ENCODE measurements at places on chromosomes 13 and 19.
A peak's percentile ranks its signal among the peaks of the same experiment; 100 is the strongest.

- no peak for DNase-seq
Measured at GRCh38 chr19:35911790-35912189, 3.7 kb upstream of the TYROBP start.

DNA sequence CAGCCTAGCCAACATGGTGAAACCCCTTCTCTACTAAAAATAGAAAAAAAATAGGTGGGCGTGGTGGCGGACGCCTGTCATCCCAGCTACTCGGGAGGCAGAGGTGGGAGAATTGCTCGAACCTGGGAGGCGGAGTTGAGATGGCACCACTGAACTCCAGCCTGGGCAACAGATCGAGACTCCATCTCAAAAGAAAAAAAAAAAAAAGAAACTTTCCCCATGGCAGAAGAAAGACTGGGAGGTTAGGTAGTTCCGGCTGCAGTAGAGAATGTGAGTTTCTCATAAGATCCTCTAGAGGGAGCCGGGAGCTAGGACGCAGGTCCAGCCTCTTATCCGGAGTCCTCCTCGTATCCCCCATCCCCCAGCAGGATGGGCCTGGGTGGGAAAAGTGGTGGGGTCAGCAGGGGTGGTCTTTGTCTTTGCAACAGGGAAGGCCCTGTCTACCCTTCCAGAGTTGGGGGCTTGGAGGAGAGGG is 13.2 kb upstream of the CREB3L3 start:
- DNase-seq, result no peak

GRCh38 chr19:13917888-13918406 is 11.9 kb downstream of the CC2D1A start:
- no peak for DNase-seq

DNA sequence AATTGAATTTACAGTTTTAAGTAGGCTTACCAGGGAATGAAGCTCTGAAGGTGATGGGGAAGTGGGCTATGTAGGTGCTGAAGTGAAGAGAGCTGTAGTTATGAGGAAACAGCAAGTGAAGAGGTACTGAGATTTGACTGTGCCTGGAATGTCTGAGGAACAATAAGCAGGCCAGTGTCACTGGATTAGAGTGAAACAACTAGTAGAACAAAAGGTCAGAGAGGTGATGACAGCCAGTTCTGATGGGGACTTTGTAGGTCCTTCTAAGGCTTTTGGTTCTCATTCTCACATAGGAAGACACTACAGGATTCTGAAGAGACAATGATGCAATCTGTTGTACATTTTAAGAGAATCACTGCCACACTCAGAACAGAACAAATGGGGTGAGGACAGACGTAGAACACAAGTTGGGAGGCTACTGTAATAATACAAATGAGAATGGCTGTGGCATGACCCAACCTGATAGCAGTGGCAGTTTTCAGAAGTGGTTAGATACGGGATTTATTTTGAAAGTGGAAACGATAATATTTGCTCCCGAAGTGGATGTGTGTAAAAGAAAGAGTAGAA is 130.8 kb downstream of the MYCBP2 start:
- no peak for DNase-seq

DNA sequence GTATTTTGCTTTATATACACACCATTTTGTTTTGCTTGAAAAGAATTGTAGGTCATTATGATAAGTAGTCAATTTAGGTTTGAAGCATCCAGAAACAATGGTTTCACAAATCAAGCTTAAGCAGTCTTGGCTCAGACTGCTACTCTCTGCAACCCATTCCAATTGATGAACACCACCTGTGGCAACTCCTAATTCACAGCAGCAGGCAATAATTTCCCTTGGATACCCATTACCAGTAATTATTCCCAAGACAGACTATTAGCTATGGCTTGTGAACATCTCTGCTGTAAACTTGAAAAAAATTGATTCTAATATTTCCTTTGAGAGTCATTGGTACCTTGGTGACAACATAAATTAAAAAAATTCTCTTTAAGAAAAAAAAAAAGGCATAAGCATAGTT is 299.3 kb upstream of the SLITRK6 start:
- no peak for DNase-seq

GRCh38 chr13:44435142-44435918 is 61.7 kb downstream of the SERP2 start:
- peak; percentile 94 for DNase-seq

DNA sequence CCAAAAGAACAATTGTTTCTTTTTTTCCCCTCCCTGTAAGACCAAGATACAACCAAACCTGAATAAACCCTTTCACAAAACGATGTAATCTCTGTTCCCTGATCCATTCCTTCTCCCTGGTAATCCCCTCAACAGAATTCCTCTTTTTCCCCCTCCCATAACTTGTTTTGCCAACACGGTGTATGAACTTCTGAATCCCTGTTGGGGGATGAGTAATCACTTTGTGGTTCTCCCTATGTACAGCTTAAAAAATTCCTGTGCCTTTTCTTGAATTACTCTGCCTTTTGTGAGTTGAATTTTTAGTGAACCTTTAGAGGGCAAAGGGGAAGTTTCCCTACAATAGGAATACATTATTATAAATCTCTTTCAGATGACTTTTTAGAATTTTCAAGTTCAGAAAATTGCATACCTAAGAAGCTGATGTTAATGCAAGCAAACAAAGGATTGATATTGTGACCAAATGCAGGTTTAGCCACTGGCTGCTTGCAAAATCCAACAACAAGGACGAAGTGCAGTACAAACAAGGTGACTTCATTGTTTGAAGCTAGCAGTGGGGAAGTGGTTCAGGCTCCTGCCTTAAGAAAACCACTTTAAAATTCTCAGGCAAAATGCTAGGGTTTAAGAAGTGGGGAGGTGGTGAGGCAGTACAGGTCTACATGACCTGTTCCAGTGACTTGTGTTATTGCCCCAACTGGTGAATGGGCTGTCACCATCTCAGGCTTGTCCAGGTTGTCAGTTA is 15.0 kb upstream of the EPSTI1 start:
- no peak for DNase-seq

- DNase-seq, result no peak
Measured at GRCh38 chr13:46596466-46596865, 43.5 kb downstream of the LRCH1 start.

GRCh38 chr13:20064128-20064527 is 96.7 kb downstream of the GJA3 start:
- DNase-seq, result no peak

DNA sequence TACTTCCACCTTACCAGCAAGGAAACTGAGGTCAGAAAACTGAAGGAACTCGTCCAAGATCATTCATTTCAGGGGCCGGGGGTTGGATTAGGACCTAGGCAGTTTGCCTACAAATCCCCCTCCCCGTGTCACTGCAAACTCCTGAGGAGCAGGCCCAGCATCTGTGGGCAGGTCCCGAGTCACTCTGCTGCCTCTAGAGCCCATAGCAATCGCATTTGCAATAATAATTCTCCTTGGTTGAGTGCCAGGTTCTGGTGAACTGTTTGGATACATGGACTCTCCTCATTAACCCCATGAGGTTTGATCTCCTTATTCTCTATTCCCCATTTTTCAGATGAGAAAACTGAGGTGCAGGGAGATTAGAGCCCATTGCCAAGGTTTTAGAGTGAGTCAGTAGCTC is 903 bp downstream of the PIN1 start:
- no peak for DNase-seq

GRCh38 chr13:65638572-65639168 is 1591.5 kb downstream of the PCDH9 start:
- DNase-seq, result no peak

- DNase-seq, result no peak
Measured at GRCh38 chr19:14113762-14114414, 3.7 kb downstream of the PRKACA start.

DNA sequence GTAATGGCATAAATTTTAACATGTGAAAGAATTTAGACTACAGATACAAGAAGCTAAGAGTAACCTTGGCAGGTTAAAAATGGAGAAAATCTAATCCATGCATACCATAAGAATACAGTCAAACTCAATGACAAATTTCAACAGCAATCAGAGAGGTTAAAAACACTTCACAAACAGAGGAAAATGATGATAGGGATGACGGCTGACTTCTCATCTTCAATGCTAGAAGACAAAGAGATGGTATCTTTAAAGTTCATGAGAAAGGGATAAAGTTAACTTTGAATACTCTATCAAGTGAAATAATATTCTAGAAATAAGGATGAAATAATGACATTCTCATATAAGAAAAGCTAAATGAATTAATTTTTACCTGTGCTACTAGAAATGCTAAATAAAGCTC is 1130.2 kb upstream of the MIR17HG start:
- DNase-seq, result no peak

DNA sequence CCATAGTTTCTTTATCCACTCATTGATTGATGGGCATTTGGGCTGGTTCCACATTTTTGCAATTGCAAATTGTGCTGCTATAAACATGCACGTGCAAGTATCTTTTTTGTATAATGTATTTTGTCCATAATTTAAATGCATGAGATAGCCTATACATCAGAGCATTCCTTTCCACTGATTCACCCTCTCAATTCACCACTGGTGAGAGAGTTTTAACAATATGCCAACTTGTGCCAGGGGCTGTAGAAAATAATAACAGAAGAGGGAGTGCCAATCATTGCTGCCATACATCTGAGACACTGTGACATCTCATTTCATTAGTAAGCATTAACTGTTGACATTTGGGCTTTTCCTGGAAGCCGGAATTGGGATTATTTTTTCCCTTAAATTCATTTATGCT is 125.1 kb downstream of the RAP2A start:
- no peak for DNase-seq

GRCh38 chr19:33405254-33405552 is 31.7 kb downstream of the CEBPG start:
- no peak for DNase-seq

- no peak for DNase-seq
Measured at GRCh38 chr13:31436478-31436877, 236.7 kb downstream of the B3GLCT start.

GRCh38 chr13:67917291-67917987 is 687.3 kb upstream of the PCDH9 start:
- no peak for DNase-seq

GRCh38 chr19:43468354-43469159 is 3.1 kb upstream of the LYPD3 start:
- no peak for DNase-seq

- no peak for DNase-seq
Measured at GRCh38 chr19:33437393-33437820, 63.9 kb downstream of the CEBPG start.

GRCh38 chr19:52522551-52522950 is 4.9 kb upstream of the ZNF808 start:
- DNase-seq, result no peak

GRCh38 chr13:26300140-26300539 is 46.2 kb downstream of the CDK8 start:
- DNase-seq, result no peak

DNA sequence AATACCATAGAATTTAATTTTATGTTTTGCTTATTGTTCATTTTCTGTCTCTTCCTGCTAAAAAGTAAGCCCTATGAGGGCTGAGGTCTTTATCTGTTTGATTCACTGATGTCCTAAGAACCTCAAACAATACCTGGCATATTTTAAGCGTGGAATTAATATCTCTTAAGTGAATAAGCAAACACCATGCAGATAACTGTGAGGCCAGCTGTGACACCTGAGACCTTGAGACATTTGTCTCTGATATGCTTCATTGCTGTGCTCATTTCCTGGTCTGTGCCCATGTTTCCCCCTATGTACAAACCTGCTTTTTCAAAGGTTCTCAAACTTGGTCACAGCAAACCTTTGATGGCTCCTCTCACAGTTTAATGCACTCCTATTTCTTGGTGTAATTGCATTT is 254.6 kb downstream of the COG6 start:
- DNase-seq, result no peak

DNA sequence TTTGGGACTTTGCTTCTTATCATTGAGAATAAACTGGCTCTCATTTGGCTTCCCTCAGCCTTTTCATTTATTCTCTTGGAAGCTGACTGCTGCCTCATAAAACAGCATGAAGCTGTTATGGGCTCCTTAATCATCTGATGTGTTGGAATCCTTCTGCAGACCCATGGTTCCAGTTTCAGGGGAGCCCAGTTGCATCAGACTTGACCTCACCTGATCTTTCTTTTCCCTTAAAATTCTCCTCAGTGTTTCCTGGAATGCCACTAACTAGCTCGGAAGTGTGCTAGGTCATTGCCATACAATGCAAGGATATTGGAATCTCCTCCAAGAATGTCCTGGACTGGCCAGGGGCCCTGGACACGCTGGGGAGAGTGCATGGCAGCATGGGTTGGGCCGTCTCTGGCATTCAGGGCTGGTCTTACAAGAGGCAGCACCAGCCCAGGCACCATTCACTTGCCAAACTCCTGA is 158.7 kb downstream of the FLT1 start:
- DNase-seq, result no peak

DNA sequence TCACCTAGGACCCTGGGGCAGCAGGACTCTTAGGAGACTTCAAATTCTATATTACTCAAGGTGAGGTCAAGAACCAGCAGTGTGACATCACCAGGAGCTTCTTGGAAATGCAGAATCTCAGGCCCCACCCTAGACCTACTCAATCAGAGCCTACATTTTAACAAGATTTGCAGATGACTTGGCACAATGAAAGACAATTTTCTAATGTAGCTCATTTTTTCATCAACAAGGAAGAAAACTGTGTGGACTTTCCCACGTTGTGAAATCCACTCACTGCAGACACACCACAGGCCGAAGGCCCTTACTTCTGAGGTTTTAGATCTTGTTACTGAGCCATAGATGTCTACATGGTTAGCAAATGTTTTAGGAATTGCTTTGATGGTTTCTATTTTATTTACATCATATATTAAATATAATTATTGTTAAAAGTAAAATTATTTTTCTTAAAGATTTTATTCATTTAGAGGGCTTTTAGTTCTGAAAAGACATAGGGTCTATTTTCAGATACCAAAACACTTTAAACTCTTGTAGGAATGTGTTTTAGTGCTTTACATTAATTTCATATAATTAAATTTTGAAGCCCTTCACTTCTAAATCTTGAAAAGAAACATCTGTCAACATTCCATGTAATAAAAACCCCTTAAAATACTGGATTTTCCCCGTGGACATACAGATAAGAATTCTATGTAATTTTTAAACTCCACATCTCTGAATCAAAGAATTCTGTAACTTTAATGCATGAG is 18.5 kb upstream of the STARD13 start:
- no peak for DNase-seq

GRCh38 chr13:109654341-109655205 is 131.8 kb downstream of the IRS2 start:
- no peak for DNase-seq

- no peak for DNase-seq
Measured at GRCh38 chr13:39095500-39095899, 57.2 kb downstream of the NHLRC3 start.

DNA sequence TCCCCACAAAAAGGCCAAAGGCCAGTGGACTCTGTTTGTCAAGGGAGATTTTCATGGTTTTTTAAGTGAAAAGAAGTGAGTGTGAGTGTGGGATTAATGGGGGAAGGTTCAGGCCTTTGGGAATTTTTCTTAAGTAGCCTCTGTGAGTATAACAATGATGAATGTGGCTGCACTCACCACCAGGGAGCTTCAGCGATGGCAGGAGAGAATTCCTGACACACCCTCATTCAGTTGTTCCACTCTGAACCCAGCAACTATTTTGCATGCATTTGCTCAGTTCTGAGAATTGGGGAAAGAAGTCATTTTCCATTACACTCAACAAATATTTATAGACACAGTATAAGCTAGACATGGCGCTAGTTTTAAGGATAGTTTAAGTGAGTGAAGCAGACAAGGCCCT is 117.9 kb downstream of the CCNA1 start:
- DNase-seq, result no peak
